ENCODE measurements at places on chromosomes 7 and 10. TPM values are rescaled to one million over a fixed set of nuclear protein-coding genes. Genes with fewer than 3 reads are reported as not detected.

Gene RSPH10B2
- 0.14 TPM for total RNA-seq

Gene COL13A1
- total RNA-seq, result not detected

Gene PLXNA4
- 16.5 TPM for total RNA-seq

Gene HSPA12A
- 0.06 TPM for total RNA-seq

Gene ADGRA1
- not detected for total RNA-seq

Gene KIAA1549
- 1.1 TPM for total RNA-seq

DNA sequence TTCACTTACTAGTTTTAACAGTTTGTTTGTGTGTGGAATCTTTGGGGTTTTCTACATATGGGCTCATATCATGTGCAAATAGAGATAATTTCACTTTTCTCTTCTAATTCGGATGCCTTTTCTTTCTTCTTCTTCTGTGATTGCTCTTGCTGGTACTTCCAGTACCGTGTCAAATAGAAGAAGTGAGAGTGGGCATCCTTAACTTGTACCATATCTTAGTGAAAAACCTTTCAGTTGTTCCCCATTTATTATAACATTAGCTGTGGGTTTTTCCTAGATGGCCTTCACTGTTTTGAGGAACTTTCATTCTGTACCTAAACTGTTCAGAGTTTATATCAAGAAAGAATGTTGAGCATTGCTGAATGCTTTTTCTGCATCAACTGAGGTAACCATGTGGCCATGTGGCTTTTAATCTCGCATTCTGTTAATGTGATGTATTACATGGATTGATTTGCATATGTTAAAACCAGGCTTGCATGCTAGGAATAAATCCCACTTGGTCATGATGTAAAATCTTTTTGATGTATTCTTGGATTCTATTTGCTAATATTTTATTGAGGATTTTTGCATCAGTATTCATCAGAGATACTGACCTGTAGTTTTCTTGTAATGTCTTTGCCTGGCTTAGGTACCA lies 78.7 kb downstream of the FAM107B start:
- no peaks in the 10 kb centered on the region for H3K27me3 ChIP-seq
- no peaks in the 10 kb centered on the region for H3K36me3 ChIP-seq
- H3K4me3 ChIP-seq, result no peak overlapping the region
- no peaks in the 10 kb centered on the region for H3K4me1 ChIP-seq
- no peak for DNase-seq
- H3K27ac ChIP-seq, result no peak overlapping the region

- H3K27me3 ChIP-seq, result peaks cover 3% of the 10 kb centered on the region
- no peaks in the 10 kb centered on the region for H3K36me3 ChIP-seq
- peak overlapping the region; percentile 20 for H3K4me3 ChIP-seq
- H3K27ac ChIP-seq, result peak overlapping the region; percentile 57
- DNase-seq, result no peak
Observed at GRCh38 chr10:30812018-30812851, 182.7 kb upstream of the LYZL2 start.

DNA sequence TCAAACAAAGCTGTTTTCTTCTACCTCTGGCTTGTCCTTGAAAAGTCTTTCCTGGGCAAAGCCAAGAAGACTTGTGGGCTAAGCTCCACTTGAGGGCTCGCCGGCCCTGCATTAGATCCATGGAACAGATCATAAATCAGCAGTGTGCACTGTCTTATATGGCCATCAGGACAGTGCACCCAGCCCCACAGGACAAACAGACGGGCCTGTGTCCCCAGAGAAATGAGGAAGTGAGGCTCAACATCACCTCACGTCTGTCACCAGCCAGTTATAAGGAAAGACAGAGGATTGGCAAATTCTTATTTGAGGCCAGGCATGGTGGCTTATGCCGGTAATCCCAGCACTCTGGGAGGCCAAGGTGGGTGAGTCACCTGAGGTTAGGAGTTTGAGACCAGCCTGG lies 12.3 kb upstream of the IFT22 start:
- no peak overlapping the region for H3K4me3 ChIP-seq
- no peak overlapping the region for H3K27ac ChIP-seq
- H3K27me3 ChIP-seq, result peaks cover 3% of the 10 kb centered on the region

DNA sequence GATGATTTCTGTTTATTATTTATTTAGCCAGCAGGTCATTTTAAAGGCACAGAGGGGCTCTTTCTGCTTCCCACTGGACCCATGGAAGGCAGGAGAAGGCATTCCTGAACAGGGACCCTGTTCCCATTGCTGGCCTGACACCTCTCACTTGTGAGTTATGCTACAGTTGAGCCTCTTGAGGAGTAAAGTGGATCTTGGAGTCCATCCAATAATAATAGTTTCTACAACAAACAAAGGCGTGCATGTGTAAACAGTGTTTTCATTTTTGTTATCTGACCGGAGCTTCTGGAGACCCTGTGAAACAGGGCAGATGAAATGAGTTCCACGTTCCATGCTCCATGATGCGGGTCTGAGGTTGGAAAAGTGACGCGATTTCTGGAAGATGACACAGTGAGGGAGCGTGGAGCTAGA lies 127.3 kb upstream of the HABP2 start:
- DNase-seq, result no peak
- peaks cover 16% of the 10 kb centered on the region for H3K27me3 ChIP-seq
- H3K27ac ChIP-seq, result no peak overlapping the region
- no peak overlapping the region for H3K4me3 ChIP-seq

GRCh38 chr10:122326385-122326784 lies 48.1 kb upstream of the PLEKHA1 start:
- no peak overlapping the region for H3K27ac ChIP-seq
- no peaks in the 10 kb centered on the region for H3K4me1 ChIP-seq
- H3K4me3 ChIP-seq, result no peak overlapping the region
- no peaks in the 10 kb centered on the region for H3K36me3 ChIP-seq
- H3K27me3 ChIP-seq, result peaks cover 32% of the 10 kb centered on the region

DNA sequence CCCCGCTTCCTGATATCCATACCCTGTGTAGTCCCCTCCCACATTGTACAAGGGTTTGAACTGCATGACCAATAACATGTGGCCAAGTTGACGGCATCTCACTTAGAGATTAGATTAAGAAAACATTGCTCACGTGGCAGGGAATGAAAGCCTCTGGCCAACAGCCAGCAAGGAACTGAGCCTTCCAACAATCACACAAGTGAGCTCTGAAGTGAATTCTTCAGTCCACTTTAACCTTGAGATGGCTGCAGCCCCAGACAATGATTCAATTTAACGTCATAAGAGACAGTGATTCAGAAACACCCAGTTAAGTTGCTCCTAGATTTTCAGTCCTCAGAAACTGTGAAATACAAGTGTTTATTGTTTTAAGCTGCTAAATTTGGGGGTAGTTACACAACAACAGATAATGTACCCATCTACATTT lies 165.9 kb upstream of the PLXNA4 start:
- H3K27ac ChIP-seq, result no peak overlapping the region
- no peak for DNase-seq
- no peaks in the 10 kb centered on the region for H3K4me1 ChIP-seq
- H3K27me3 ChIP-seq, result peaks cover 2% of the 10 kb centered on the region

- no peak overlapping the region for H3K4me3 ChIP-seq
- H3K36me3 ChIP-seq, result no peaks in the 10 kb centered on the region
- H3K27ac ChIP-seq, result no peak overlapping the region
- no peak for DNase-seq
- peaks cover 2% of the 10 kb centered on the region for H3K4me1 ChIP-seq
Observed at GRCh38 chr7:95921543-95921942, 149.2 kb downstream of the DYNC1I1 start.

DNA sequence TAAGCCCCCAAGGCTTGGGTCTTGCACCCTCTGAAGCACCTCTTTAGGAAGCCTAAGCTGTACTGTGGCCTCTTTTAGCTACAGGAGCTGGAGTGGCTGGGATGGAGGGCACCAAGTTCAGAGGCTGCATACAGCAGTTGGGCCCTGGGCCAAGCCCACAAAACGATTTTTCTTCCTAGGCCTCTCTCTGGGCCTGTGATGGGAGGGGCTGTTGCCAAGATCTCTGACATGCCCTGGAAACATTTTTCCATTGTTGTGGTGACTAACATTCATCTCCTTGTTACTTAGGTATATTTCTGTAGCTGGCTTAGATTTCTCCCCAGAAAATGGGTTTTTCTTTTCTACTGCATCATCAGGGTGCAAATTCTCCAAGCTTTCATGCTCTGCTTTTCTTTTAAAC lies 375.7 kb upstream of the NPSR1 start:
- no peak for DNase-seq
- no peaks in the 10 kb centered on the region for H3K27me3 ChIP-seq
- no peaks in the 10 kb centered on the region for H3K36me3 ChIP-seq

DNA sequence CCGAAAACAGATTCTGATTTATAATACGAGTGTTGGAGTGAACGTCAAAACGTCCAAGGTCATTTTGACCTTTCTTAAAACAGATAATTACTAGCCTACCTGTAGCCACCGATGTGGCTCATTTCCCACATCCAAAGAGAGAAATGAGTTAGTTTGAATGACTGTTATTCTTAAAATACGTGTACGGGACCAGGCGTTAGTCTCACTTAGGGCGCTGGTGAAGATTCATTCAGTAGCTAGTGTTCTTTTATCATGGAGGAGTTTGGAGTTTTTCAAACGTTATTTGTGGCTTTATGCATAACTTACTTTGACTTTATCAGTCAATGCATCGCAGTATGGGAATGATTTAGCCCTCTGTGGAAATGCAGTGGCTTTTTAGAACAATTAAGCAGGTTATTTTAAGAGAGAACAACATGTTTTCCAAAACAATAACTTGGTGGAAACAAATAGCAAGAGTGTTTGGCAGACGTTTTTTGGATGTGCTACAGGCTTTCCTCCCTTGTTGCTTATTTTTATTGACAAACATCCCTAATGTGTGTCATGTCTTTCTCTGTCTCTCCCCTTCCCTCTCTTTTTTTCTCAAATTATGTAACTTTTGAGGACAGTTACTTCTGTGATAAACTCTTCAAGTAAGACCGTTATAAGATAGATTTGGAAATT lies 1.6 kb downstream of the BICC1 start:
- H3K36me3 ChIP-seq, result peaks cover 3% of the 10 kb centered on the region
- no peak overlapping the region for H3K27ac ChIP-seq
- H3K4me1 ChIP-seq, result peaks cover 6% of the 10 kb centered on the region
- H3K27me3 ChIP-seq, result peaks cover 36% of the 10 kb centered on the region

DNA sequence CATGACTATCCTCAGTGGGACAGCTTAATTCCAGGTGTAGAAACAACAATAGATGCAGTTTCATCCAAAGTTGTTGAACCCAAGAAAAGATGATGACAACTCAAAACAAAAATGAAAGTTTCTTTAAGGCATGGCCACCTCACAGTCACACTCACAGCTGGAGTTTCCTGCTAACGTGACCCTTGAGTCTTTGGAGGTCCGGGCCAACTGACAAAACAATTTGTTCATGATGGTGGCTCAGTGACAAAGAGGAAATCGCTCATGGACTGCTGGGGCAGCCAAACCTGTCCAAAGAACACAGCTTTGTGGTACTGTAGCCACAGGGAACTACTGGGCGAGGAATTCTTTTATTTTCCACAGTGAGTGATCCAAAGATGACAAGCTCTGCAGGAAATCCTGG lies 96.0 kb upstream of the JCAD start:
- no peaks in the 10 kb centered on the region for H3K36me3 ChIP-seq
- peaks cover 3% of the 10 kb centered on the region for H3K4me1 ChIP-seq
- DNase-seq, result no peak
- no peak overlapping the region for H3K27ac ChIP-seq
- H3K4me3 ChIP-seq, result no peak overlapping the region

- no peak overlapping the region for H3K27ac ChIP-seq
- no peak for DNase-seq
- no peaks in the 10 kb centered on the region for H3K27me3 ChIP-seq
- H3K36me3 ChIP-seq, result peaks cover 8% of the 10 kb centered on the region
Observed at GRCh38 chr7:105304040-105304895, 84.5 kb downstream of the SRPK2 start.

- no peak for DNase-seq
- H3K4me1 ChIP-seq, result peaks cover 5% of the 10 kb centered on the region
- H3K4me3 ChIP-seq, result no peak overlapping the region
- H3K27ac ChIP-seq, result no peak overlapping the region
Observed at GRCh38 chr10:71381611-71382010, 15.1 kb upstream of the CDH23 start.

GRCh38 chr7:24737281-24737680 lies 20.0 kb downstream of the GSDME start:
- no peak overlapping the region for H3K27ac ChIP-seq
- H3K4me1 ChIP-seq, result no peaks in the 10 kb centered on the region
- peaks cover 3% of the 10 kb centered on the region for H3K36me3 ChIP-seq

GRCh38 chr7:141668853-141669252 lies 33.1 kb downstream of the DENND11 start:
- no peak for DNase-seq
- H3K4me1 ChIP-seq, result peaks cover 5% of the 10 kb centered on the region
- no peak overlapping the region for H3K27ac ChIP-seq
- H3K27me3 ChIP-seq, result no peaks in the 10 kb centered on the region

DNA sequence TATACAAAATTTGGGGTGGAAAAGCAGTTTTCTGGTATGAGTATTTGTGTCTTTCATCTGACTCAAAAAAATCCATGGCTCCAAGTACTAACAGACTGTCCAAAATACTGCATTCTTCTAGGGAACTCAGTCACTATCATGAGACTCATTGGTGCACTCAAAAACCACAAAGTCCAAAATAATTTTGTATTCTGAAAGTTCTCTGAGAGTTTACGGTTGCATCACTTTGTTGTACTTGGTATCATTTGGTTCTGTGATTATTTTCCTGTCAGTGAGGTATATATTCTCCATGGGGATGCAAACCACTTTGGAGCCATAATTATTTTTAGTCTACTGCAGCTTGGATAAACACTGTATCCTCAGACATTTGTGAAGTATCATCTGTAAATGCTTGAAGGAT lies 28.0 kb upstream of the CABCOCO1 start:
- no peaks in the 10 kb centered on the region for H3K36me3 ChIP-seq
- H3K4me1 ChIP-seq, result no peaks in the 10 kb centered on the region
- DNase-seq, result no peak

DNA sequence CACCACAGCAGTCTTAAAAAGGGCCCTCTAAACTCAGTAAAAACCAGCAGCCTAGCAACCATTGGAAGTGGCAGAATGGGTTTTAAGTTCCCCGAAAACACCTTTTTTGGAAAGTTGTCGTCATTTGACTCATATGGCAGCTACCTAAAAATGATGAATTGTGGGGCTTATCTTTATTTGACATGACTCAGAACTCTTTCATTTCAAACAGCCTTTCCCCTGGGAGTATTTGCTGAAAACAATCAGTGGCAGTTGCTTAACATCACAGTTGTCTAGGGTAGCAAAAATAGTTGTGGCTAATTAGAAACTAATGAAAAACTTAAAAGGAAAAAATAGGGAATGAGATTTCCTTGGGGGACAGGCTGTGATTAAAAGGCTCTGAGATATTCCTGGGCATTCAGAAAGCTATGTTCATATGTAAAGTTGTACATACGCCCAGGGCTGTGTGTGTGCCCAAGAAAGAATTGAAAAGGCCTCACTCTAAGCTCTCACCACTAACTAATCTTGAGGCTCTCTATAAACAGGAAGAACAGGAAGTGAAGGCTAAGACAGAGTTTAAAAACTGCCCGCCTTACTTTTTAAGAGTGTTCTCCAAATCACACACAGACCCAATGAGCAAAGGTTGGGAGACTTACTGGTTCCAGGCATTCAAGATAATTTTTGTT lies 81.7 kb upstream of the HECTD2 start:
- peaks cover 6% of the 10 kb centered on the region for H3K27me3 ChIP-seq
- no peak overlapping the region for H3K4me3 ChIP-seq
- no peaks in the 10 kb centered on the region for H3K4me1 ChIP-seq
